ENCODE measurements at places on chromosomes 2 and 18.

DNA sequence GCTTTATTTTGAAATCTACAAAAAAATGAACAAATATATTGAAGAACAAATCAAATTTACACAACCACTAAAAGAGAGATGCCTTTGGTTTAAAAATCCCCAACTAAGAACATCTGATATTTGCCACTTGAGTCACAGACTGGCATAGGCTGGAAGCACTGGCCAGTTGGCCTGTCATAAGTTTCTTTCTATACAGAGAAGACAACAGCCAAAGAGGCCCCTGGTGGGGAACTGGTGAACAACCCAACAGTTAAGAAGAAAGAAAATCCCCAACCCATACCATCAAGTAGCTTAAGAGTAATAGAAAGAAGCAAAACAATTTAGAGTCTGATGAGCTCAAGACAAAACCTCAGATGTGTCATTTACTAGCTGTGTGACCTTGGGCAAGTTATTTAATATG, 45.5 kb downstream of the OSR1 start:
- no peak for DNase-seq

GRCh38 chr2:214839464-214839863, 30.0 kb upstream of the BARD1 start:
- no peak for DNase-seq

- no peak for DNase-seq
Observed at GRCh38 chr2:52861596-52861995, 906.0 kb upstream of the CHAC2 start.

DNA sequence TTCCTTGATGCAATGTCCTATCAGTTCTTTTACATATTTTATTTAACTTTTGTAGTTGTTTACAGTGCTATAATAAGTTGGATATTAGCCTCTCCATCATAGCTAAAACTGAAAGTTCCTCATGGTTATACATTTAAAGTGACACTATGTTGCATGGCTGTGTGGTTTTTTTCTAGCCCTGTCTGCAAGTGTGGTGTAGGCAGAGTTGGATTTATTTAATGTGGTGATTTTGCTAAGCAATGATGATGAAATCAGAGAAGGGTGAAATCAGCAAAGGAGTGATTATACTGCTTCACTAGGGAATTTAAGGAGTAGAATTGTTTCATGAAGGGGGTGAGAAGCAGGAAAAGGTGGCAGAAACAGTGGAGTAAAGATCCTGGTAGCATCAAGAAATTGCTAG, 18.3 kb upstream of the ENOSF1 start:
- no peak for DNase-seq
